ENCODE measurements at places on chromosomes 1 and 21.

DNA sequence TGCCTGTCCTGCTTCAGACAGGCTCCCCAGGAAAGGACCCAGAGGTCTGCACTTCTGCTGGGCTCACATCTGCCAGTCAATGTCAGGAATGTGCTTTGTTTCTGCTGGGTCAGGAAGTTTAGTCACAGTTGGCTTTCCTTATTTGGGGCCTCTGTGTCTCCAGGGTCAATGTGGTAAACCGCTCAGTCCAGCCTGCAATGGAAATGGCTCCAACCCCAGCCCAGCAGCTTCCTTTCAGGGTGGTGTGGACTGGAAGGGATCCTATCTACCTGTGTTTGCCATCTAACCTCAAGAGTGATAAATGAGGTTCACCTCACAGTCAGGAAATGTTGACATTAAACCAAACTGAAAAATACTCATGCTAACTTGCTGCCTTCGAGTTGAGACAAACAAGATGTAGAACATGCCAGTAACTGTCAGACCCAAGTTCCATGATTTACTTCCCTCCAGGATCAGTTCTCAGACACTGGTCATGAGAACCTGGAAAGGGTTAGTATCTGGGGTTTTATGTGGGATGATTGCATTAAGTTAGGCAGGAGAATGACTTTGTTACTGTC lies 20.3 kb downstream of the ENO1 start:
- DNase-seq, result peak; percentile 87

DNA sequence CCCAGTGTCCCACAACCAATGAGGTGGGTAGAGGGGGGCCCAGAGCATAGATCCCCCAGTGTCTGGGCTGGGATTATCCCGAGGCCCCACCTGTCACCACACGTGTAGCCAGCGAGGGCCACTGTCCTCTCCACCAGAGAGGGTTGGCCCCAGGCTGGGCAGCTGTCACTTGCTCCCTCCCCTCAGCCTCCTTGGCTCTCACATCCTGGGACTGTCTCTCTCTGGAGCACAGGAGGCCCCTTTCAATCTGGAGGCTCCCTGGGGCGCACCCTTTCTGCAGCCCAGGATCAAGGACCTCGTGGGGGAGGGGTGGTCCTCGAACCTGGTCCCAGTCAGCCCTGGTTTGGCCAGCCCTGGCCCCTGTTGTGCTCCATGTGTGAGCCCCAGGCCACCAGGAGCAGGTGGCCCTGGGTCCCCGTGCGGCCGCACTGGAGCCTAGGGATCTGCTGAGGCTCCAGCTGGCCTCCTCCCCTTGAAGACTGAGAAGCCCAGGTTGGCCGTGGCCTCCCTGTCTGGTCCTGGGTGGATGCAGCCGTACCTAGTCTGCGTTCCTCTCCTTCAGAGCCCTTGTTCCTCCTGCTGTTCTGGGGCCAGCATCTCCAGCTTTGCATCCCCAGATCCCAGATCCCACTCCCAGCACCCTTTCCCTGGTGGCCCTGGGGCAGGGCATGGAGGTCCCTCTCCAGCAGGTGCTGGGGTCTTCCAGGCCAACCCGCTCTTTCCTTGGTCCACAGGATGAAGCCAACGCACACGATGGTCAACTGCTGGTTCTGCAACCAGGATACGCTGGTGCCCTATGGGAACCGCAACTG lies 6.7 kb downstream of the TMEM201 start:
- no peak for DNase-seq

DNA sequence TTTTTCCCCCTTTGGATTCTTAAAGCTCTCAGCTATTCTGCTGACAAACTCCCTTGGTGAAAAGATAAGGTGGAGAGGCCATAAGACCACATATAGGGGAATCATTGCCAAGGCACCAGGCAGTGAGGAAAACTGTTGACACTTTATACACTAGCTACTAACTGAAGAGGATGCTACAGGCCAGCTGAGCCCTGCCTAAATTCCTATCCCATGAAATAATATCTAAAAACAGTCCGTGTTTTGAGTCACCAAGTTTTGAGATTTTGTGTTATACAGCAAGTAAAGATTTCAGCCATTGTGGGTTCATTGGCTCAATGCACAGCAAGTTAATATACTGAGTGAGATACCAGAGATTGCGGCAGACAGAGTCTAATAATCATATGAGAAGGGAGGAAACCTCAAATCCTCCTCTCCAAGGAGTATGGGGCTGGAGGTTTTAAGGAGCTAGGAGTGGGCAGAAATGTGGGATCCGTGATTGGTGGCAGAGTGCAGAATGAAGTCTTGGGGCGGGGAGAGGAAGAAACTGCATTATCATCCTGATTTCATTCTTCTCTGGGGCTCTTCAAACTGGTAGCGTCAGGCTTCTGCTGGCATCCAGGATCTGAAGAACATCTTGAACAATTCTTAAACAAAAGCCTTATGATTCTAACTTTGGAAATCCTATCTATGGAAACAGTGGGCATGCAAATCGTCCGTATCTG lies 9.2 kb downstream of the CLDN8 start:
- peak; percentile 4 for DNase-seq

- DNase-seq, result no peak
Measured at GRCh38 chr1:169390303-169390702, 22.3 kb downstream of the BLZF1 start.

GRCh38 chr1:16048573-16049189 lies 5.1 kb downstream of the CLCNKB start:
- DNase-seq, result peak; percentile 16

GRCh38 chr1:111285879-111286278 lies 4.8 kb upstream of the CHIA start:
- DNase-seq, result no peak
